ENCODE measurements at places on chromosomes 2 and 18.

GRCh38 chr2:105518897-105519296, 120.0 kb upstream of the FHL2 start:
- DNase-seq: no peak

GRCh38 chr18:62585274-62586150, 62.7 kb downstream of the ZCCHC2 start:
- DNase-seq: no peak

DNA sequence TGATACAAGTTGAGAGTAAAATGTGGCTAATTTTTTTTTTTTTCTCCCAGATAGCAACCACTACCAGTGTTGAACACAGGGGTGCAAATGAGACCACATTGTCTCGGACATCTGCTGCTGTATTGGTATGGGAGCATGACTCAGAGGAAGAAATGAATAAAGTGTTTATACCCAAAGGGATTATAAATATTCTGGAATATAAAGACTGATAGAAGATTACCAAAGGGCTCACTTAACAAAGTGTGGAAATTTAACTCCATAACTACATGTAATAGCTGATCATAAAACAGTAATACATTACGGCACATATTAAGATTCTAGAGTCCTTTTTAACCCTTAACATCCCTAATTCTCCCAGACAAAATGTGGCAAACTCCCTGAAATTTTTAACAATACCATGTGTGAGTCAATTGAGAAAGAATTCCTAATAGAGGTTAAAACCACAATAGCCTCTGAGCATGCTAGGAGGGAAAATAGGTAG, 1023.0 kb upstream of the ACVR2A start:
- DNase-seq: no peak

- no peak for DNase-seq
Observed at GRCh38 chr2:183723278-183723677, 599.0 kb downstream of the NUP35 start.

- DNase-seq: peak; percentile 75
Observed at GRCh38 chr2:47905386-47906156, 727 bp downstream of the FBXO11 start.

DNA sequence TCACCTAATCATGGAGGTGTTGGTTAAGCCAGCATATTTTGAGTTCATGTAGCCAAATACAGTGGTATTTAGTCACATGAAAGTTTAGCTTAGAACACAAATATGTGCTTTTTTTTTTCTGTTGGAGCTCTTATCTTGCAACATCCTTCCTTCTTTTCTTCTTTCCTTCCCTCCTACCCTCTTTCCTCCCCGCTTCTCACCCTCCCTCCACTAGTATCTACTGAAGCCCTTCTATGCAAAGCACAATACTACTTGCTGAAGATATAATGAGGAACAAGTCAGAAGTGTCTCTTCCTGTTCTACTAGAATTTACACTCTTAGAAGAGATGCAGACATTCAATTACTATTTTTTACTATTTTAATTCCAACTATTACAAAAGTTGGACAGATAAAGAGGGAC, 105.0 kb upstream of the ITGA4 start:
- peak; percentile 80 for DNase-seq

DNA sequence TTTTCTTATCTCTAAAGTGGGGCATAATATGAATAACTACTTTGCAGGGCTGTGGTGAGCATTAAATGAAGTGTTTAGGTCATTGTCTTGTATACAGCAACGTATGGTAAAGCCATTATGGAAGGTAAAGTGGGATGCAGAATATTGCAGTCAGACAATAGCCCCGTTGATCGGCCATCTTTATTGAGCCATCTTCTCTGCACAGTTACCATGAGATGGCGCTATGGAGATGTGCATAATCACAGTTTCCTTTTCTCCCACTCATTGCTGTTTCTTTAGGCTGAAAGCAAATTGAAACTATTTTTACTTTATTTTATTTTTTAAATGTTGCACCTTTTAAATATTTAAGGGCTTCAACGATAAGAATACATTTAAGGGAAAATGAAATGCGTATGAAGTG, 108.9 kb downstream of the THSD7B start:
- no peak for DNase-seq

DNA sequence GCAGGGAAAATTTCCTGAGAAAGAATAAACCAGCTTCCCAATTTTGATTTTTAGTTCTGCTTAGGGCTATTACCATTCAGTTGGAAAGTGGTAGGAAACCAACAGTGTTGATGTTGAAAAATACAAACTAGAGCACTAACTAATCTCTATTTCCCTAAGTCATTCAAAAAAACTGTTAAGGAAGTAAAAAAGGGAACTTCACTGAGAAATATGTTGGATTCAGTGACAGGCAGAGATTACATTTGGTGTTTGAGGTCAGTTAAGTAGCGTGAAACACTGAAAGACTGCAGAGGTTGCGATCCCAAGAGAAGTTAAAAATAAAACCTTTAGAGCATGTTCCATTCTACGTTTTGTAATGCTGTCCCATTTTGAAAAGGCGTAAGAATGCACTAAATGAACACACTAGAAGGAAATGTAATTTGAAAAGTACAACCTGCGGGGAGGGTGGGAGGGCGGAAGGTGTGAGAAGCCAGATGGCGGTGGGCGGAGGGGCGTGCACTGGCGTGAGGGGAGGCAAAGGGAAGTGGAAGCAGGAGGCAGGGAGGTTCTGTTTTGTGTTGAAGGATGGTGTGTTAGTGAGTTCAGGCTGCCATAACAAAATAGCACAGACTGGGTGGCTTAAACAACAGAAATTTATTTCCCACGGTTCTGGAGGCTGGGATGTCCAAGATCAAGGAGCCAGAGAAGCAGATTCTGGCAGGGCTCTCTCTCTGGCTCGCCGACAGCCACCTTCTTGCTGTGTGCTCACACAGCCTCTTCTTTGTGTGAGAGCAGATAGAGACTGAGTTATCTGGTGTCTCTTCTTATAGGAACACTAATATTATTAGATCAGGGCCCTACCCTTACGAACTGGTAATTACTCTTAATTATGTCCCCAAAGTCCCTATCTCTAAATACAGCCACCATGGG, 94.3 kb upstream of the KCTD1 start:
- DNase-seq: peak; percentile 90

- peak; percentile 15 for DNase-seq
Observed at GRCh38 chr18:35076135-35076924, 35.1 kb downstream of the MAPRE2 start.

DNA sequence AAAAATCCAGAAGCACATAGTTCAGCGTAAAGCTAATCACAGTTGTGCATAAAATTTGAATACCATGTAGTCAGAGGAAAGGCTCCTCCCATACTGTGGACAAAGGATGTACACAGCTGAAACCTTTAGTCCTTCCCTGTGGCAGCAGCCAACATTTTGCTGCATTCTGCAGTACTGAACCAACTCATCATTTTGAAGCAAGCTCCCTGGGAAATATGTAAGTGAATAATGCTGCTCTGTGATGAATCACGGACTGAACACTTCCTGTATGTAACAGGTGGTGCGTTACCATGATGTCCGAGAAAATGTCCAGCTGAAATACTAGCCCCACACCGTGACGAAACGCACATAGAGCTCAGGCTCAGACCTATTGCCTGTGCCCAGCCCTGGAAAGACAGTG, 421.1 kb upstream of the RAB12 start:
- no peak for DNase-seq

GRCh38 chr18:14912967-14913366, 165.0 kb downstream of the ANKRD30B start:
- DNase-seq: no peak

DNA sequence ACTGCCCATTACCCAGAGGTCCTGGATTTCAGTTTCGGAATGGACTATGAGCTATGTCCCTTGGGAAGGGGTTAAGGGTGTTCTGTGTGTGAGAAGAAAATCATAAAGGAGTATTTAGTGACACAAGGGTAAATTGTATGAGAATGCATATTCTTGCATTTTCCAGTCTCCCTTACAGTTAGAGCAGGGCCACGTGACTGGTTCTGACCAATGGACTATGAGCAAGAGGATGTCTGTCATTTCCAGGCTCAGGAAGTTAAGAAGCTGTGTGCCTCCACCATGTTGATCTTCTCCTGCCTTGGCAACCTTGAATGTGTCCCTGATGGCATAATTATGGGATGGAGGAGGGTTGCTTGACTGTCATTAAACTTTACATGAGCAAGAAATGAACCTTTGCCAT, 94.9 kb downstream of the DHRS9 start:
- DNase-seq: no peak

GRCh38 chr18:3857544-3857943, 407.6 kb downstream of the TGIF1 start:
- DNase-seq: no peak

GRCh38 chr2:240584486-240585031, 2.0 kb upstream of the CAPN10 start:
- no peak for DNase-seq

GRCh38 chr18:43961722-43962121, 684.4 kb upstream of the SYT4 start:
- peak; percentile 0 for DNase-seq

DNA sequence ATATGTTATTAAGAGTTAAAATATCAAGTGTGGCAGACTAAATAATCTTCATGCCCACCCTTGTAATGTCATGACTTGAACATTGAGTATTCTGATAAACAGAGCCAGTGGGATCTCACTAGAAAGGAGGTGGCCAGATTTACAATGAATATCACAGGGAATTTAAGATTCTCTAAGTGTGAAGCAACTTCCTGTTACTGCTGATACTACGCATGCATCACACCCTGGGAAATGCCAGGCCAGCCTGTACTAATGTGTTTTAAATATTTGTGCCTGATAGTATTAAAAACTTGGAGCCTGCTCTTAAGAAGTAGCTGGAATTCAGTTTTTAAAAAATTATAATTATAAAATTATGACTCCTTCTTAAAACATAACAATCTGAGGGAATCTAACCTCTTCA, 148.3 kb downstream of the LAMA3 start:
- peak; percentile 46 for DNase-seq

- DNase-seq: no peak
Observed at GRCh38 chr18:22260208-22260820, 90.9 kb downstream of the GATA6 start.

GRCh38 chr2:36197181-36197971, 158.2 kb upstream of the CRIM1 start:
- no peak for DNase-seq

DNA sequence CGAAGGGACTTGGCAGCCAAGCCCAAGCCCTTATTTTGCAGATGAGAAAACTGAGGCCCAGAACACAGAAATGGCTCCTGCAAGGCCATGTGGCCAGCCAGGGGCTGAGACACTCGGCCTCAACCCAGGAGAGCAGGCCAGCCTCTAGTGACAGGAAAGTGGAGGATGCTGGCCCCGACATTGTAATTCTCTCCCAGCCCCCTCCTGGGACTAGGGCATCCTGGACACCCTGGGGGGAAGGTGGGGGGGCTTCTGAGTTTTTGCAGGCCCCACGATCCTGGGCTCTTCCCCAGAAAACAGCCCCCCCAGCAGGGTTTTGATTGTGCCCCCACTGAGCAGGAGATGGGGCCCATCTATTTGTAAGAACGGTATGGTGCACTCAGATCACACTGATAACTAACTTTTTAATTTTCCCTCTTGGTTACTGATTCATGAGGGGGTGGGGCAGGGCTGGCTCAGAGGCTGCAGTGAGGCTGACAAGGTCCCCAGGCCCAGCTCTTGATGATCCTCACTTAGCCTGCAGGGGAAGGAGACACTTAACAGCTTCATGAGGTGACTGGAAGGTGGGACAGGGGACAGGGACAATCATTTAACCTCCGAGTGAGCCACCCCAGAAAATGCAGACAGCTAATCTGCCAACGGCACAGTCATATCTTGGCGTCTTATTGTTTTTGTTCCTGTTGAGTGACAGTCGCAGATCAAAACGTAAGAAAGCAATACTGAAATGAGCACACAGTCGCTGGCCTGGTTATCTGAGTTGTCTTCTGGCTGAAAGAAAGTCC, 18.9 kb downstream of the SMAD7 start:
- DNase-seq: peak; percentile 37

GRCh38 chr2:31334311-31335026, 80.1 kb downstream of the XDH start:
- no peak for DNase-seq

GRCh38 chr2:29105375-29105774, 9.8 kb upstream of the CLIP4 start:
- DNase-seq: no peak

GRCh38 chr2:96772903-96773671, 12.4 kb downstream of the CNNM4 start:
- DNase-seq: no peak

- peak; percentile 65 for DNase-seq
Observed at GRCh38 chr2:222319586-222320435, 21.0 kb upstream of the PAX3 start.

DNA sequence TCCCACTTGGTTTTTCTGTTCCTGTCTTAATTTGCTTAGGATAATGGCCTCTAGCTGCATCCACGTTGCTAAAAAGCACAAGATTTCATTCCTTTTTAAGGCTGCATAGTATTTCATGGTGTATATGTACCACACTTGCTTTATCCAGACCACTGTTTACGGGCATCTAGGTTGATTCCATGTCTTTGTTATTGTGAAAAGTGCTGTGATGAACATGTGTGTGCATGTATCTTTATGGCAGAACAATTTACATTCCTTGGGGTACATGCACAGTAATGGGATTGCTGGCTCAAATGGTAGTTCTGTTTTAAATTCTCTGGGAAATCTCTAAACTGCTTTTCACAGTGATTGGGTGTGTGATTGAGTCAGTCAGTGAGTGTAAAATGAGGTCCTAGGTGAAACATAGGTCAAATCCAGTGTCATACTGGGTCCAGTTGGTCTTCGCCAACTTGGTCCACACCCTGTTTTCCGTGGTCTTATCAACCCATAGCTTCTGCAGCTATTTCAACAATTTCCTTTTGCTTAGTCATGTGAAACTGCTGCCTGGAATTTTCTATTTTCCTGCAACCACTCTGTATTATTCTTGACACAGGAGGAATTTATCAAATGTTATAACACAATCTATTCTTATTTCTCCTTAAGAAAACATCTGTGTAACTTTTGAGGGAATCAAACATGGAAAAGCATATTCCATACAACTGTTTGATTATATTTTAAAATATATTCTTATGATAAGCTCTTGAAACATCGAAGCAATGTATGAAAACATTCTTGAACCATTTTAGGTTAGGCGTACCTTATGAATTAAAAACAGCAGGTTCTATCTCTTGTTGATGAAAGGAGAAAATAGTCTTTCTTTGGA, 82.9 kb downstream of the ADCYAP1 start:
- peak; percentile 43 for DNase-seq

- DNase-seq: no peak
Observed at GRCh38 chr2:190574169-190574568, 39.6 kb upstream of the NEMP2 start.
